ENCODE measurements at places on chromosomes 5 and 9.

GRCh38 chr5:169347786-169348185, 46.8 kb upstream of the SLIT3 start:
- no peak for DNase-seq

DNA sequence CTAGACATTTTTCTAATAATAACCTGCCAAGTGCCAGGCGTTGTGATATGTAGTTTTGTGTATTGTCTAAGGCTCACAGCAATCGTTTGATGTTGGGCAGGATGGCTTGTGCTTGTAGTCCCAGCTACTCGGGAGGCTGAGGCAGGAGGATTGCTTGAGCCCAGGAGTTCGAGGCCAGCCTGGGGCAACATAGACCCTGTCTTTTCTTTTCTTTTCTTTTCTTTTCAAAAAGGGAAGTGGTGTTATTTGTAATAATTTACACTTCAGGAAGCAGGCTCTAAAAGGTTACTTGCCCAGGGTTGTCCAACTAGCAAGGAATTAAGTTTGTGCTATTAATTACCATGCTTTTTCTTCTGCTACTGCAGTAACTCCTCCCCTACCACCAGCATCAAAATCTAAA, 3.2 kb downstream of the ZNF131 start:
- DNase-seq, result no peak

DNA sequence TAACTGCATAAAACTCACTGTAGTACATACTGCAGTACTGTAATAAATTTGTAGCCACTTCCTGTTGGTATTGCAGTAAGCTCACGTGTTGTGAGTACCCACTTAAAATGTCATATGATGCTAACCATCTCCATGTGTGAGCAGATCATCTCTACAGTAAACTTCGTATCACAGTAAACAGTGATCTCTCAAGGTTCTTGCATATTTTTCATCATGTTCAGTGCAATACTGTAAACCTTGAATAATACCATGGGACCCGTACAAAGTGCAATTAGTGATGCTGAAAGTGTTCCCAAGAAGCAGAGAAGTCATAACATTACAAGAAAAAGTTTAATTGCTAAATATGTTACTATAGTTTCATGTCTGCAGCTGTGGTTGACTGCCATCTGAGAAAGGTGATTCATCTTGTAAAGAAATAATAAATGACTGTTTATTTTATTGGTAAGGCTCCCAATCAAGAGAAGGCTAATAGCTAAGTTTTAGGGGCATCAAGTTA, 253.8 kb upstream of the POU5F2 start:
- DNase-seq, result no peak

GRCh38 chr9:4422495-4422894, 67.8 kb upstream of the SLC1A1 start:
- DNase-seq, result no peak

GRCh38 chr9:127942216-127943010, 4.8 kb upstream of the DPM2 start:
- no peak for DNase-seq

GRCh38 chr9:124349267-124349666, 66.0 kb downstream of the PSMB7 start:
- DNase-seq, result no peak

- DNase-seq, result no peak
These were observed 172.3 kb downstream of the SLIT3 start for GRCh38 chr5:169128679-169129078.

GRCh38 chr5:179377421-179378115, 32.3 kb upstream of the ADAMTS2 start:
- DNase-seq, result no peak

- DNase-seq, result no peak
These were observed 23.1 kb downstream of the SLC25A25 start for GRCh38 chr9:128091144-128091543.

DNA sequence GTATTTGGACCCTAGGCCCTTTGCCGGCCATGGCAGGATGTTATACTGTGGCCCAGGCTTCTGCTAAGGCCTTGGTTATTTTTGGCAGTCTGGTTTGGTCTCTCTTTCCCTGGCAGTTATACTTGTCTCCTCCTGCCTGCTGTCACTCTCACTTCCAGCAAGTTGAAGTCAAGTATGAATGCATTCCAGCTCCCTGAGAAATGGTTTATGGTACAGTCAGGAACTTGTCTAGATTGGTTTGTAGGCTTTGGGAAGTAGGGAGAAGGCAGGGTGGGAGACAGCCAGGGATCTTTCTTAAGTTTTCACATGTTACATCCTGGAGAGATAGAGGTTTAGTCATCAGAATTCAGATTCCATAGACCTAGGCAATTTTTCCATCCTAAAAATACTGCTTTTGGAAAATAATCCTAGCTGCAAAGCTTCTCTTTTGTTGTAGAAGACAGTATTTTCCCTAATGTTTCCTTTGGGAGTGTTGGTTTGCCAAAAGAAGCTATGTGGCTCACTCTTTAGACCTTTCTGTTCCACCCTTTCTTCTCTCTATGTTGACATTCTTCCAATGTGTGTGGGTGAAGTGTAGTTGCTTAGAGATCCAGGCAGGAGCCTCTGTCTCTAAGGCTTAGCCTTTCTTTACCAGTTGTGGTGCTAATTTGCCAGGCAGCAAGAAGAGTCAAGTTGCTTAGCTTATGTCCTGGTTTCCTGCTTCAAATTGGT, 2.5 kb upstream of the KDM3B start:
- no peak for DNase-seq

- DNase-seq, result no peak
These were observed 185.9 kb downstream of the DAB2IP start for GRCh38 chr9:121837113-121837961.

DNA sequence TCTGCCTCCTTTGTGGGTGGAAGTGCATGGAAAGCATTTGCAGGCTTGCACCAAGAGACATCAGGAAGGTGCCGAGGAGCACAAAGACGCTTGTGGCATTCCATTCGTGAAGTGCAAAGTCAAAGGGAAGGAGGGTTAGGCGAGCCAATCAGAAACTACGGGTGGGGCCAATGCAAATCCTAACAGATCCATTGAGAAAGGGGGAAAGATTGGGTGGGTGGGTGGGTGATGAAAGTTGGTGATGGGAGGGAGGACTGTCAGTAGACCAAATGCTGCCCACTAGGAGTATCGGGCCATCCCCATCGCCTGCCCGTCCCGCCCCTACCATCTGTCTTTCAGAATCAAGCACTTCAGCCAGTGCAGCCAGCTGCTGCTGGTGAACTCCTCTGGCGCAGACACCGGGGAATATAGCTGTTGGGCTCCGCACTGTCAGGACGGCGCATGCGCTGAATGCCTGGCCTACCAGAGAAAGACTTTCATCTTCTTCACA, 17.1 kb upstream of the ANXA6 start:
- no peak for DNase-seq

DNA sequence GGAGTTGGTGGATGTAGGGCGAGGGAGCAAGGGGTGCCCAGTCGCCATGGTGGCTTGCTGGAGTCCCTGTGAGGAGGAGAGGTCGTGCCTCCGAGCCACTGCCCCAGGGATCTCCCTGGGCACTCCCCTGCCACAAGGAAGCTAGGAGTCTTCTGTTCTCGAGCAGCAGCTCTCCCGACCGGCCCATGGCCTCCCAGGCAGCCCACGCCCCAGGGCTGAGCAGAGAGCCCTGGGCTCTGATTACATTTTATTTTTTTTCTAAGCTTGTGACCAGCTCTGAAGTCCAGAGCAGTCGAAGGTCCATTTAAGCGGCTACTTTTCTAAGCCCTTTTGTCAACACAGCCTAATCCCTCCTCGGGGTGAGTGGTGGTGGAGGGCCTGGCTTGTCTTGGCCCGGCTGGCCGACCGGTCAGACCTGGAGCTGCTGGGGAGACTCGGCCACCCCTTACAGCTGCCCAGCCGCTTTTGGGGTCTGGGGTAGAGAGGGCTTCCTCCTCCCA, 2.1 kb downstream of the RXRA start:
- DNase-seq, result no peak

DNA sequence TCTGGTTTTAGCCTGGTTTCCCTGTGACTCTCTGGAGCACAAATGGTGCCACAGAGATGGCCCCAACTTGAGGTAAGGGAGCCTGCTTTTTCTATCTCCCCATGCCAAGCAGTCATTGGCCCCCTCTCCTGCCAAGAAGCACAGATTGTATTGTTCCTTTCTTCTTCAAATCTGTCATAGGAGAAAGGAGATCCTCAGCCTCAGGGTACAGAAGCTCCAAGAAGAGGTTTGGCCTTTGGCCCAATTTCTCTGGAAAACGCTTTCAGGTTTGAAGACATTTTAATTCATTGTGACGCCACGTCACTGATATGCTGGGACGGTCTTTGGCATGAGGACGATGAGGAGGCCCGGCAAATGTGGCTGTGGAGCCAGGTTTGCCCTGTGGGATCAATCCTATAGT, 29.2 kb upstream of the PANK3 start:
- no peak for DNase-seq

DNA sequence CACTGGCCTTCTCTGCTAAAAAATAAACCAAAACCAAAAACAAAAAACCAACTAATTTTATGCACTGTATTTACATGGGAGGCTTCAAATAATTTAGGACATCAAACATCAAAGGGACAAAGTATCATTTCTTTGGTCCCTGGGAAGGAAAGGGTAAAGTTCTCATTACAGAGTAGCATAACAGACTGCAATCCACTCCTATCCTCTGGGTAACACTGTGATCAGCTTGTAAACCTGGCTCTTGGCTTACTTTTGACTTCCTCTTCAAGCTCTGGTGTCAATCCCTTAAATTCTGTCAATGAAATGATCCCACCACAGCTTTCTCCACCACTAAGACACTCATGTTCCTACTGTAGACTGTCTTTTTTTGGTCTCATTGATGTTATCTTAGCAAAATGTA, 69.8 kb upstream of the VCAN start:
- DNase-seq, result no peak

GRCh38 chr5:57325678-57326397, 152.0 kb downstream of the GPBP1 start:
- DNase-seq, result no peak

DNA sequence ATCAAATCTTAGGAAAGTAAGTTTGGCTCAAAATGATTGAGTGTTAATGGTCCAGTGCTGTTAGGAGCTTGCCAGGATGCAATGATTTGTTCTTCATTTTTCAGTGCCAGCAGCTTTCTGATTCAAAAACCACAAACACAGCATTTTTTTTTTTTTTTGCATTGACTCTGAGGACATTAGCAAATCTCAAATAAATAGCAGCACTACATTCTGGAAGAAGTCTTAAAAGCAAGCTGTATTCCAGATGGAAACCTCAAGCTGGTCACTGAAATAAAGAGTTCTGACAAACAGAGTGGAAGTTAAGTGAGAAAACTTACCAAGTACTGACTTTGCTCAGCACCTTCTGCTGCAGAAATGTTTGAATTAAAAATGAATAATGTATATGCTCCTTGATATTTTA, 1653.1 kb upstream of the CDH9 start:
- DNase-seq, result no peak

GRCh38 chr5:59133764-59134261, 550.9 kb downstream of the RAB3C start:
- no peak for DNase-seq

- no peak for DNase-seq
These were observed 72.8 kb upstream of the PARP8 start for GRCh38 chr5:50593681-50594080.

- no peak for DNase-seq
These were observed 74.4 kb downstream of the FGF18 start for GRCh38 chr5:171493646-171494393.

- no peak for DNase-seq
These were observed 269.3 kb downstream of the DMRT2 start for GRCh38 chr9:1319436-1319835.

GRCh38 chr5:114734238-114734637, 372.4 kb downstream of the KCNN2 start:
- DNase-seq, result no peak

DNA sequence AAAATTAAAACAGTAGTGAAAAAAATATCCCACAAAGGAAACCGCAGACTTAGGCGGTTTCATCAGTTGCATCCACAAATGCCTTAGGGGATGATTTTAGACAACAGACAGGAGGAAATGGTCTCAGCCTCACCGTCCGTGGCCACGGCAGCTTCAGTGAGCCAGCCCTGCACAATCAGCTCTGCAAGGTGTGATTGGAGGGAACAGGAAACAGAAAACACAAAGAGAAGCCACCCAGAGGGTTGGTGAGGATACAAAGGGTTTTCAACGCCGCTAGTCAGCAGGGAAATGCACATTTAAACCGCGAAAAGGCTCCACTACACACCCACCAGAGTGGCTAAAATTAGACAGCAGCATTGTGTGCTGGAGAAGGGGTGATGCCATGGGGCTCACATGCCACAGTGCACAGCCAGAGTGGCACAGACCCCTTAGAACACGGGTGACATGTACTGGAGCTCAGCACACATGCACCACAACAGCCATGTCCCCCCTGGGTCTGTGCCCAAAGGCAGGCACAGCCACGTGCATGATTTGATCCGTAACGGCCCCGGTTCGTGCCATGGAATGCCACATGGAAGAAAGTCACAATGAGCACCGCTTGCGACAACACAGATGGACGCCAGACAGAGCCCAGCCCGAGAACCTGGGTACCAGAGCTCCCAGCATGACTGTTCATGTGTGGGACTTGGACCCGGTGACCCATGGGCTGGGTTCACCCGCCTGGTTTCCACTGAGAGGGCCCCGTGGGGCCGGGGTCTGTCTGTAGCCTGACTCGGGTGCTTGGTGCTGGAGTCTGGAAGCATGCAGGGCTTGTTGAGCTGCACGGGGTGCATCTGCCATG, 18.3 kb upstream of the TERT start:
- no peak for DNase-seq

DNA sequence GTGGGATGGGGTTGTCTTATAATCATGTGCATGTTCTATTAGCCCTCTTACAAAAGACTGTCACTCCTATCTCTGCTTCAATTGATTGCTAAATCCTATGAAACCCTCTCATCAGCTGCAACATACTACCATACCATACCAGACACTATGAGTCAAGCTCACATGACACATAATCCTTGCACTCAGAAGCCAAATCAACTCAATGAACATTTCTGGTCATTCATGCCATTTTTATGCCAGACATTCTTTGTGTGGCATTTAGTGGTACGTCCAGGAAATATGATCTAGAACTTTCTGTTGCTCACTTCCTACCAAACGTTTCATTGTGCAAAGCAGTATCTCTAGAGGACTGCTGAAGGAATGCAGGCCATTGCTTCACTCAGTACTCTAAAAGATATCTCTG, 159.2 kb upstream of the GNA14 start:
- no peak for DNase-seq

DNA sequence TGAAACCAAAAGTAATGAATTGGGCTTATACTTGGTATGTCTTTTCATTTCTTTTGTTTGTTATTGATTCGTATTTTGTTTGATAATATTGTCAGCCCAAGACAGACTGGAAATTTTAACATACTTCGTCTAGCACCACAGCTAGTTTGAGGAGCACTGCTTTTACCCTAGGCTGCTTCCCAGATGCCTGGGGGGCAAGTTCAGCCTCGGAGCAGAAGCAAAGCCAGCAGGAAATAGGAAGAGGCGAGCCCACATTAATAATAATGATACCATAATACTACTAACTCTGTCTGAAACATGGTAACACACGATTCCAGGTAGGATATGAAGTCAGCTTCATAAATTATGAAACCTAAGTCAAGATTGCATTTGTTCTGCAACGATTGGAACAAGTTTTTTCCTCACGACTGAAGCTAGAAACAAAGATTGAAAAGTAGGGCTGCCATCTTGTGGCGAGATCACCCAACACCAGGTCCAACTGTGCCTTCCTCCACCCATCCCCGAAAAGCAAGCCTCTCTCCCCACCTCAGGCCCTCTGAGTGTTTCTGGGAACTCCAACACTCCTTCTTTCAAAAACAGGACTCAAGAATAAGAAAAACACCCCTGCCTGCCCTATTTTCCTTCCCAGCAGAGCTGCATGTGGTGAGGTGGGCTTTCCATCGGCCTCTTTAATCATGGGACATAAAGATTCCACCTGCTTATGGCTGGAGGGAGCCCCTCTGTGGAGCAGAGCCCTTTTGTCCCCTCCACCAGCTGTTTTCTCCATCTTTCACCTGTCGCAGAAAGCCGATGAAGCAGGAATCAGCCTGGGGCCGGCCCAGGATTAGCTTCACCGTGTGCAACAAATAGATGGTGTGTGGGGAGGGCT, 236.4 kb downstream of the CAAP1 start:
- DNase-seq, result no peak

Measured in stimulated activated CD8-positive, alpha-beta memory T cell treated with anti-CD3 and anti-CD28 coated beads, Interleukin-4, amount 100 ng/mL, for 24 hours (primary cell).